ENCODE measurements at places on chromosomes 3 and 15.

- DNase-seq = no peak
Observed at GRCh38 chr3:108096532-108097321, 5.9 kb upstream of the CD47 start.

DNA sequence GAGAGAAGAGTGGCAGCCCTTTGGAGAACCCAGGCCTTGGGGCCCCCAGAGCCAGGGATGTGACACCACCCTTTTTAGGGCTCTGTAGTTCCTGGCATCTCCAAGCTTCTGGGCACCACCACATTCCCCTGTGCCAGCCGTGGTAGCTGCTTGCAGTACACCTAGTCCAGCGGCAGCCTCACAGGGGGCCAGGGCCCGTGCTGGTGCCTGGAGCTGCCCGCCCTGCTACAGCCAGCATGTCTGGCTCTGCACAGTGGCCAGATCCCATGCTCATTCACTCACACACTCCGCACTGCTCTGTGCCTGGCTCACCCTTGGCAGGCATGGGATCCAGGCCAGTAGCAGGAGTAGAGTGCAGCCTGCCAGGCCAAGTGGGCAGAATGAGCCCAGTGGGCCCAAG lies 351.6 kb upstream of the TMCO5A start:
- DNase-seq = no peak

- DNase-seq = no peak
Observed at GRCh38 chr3:170442947-170443346, 24.3 kb downstream of the CLDN11 start.

DNA sequence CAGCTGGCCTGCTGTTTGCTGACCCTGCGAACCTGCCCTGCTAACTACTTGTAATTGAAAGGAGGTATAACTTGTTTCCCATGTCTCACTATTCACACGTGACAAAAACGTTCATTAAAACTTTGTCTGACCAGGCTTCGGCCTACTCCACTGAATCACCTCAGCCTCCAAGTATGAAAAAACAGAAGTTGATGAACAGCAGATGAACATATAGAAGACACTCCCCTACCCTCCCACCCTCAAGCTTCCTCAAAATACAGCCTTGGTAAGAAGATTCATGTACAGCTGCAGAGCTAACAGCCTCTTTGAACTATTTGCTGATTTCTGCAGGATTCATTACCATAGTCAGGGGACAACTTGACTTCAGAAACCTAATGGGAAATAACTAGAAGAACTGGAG lies 10.7 kb downstream of the RBM15B start:
- no peak for DNase-seq

DNA sequence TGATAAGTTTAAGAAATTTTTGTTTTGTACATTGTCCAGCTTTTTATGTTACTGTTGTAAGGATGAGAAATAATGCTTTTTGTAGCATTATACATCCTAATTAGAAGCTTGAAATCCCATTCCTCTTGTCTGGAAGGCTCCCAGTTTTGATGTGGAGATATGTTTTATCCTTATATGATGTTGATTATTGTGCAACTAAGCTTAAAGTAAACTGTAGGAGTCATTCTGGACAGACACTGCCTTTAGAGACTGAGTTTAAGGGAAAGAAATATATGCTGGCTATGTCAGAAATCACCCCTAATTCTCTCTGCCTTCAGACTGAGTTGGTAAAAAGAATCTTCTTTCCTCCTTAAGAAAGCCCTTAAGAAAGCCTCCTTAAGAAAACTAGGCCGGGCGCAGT lies 670.4 kb downstream of the ZPLD1 start:
- no peak for DNase-seq

DNA sequence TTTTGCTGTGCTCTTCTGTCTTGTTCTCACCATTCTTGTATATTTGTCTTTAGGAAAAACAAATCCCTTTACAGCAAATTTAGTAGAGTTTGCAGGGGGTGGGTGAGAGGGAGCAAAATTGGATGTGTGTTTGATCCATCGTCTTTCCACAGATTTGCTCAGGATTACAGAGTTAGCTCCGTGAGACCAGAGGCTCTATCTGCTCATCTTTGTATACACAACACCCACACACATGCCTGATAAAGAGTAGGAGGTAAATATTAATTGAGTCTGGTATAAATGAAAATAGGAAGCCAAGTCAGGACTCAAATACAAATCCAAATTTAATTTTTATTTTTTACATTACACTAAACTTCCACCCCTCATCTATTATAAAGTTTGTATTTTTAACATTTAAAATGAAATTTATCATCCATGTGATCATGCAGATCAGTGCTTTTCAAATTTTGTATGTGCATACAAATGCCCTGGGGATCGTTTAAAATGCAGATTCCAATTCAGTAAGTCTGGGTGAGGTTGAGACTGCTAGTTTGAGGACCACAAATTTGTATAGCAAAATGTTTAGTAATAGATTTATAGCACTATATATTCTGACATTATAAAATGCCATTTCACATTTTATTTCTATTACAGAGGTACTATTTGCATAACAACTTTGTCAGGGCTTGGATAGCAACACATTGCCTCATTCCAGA lies 326.7 kb downstream of the LSAMP start:
- no peak for DNase-seq

- no peak for DNase-seq
Observed at GRCh38 chr3:64677961-64678716, 9.7 kb downstream of the ADAMTS9 start.

DNA sequence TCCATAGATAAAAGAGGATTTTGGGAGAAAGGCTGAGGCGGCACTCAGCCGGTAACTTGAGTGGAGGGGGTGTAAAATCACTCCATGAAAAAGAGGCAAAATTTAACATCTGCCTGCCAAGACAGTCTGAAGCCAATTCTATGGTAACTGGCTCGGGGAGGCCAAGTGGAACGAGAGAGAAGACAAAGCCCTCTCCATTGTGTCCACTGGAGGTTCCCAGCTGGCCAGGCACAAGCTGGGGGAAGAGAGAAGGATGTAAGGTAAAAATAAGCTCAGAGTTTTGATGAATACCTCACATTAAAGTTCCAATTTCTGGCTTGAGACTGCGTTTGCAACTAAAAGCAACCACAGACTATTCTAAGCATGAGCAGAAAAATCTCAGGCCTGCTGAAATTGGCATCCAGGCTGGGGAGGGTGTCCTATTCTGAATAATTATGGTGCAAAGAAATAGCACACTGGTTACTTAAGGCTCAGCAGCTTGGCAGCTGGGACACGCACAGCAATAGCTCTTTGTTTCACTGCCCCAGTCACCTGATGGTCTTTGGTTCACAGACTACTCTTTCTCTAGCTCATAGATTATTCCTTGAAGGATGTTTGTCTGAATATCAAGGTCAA lies 48.8 kb downstream of the CHRD start:
- DNase-seq = no peak

- no peak for DNase-seq
Observed at GRCh38 chr3:115384381-115384780, 237.3 kb upstream of the ZBTB20 start.

- DNase-seq = no peak
Observed at GRCh38 chr15:59976480-59977271, 27.4 kb upstream of the FOXB1 start.

- DNase-seq = no peak
Observed at GRCh38 chr3:122947196-122947595, 80.4 kb downstream of the SEMA5B start.

DNA sequence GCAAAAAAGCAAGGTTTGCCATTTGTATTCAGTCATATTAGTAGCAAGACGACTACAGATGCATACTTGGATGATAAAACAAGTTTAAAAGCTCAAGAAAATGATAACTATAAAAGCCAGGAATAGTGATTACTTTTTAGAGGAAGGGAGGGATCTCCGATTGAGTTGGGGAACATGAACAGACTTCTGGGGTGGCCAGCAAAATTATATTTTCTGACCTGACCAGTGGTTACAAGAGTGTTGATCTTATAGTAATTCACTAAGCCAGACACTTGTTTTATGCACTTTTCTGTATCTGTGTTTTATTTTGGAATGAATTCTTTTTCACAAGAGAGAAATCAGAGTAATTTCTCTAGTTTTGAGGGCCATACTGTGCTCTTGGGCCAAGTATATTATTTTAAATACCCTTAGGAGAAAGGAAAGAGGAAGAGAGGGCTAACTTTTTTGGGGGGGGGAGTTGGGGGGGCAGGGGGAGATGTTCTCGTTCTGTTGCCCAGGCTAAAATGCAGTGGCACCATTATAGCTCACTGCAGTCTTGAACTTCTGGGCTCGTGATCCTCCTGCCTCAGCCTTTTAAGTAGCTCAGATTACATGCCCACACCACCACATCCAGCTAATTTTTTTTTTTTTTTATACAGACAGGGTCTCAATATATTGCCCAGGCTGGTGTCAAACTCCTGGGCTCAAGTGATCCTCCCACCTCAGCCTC lies 57.3 kb downstream of the TGFBR2 start:
- no peak for DNase-seq

DNA sequence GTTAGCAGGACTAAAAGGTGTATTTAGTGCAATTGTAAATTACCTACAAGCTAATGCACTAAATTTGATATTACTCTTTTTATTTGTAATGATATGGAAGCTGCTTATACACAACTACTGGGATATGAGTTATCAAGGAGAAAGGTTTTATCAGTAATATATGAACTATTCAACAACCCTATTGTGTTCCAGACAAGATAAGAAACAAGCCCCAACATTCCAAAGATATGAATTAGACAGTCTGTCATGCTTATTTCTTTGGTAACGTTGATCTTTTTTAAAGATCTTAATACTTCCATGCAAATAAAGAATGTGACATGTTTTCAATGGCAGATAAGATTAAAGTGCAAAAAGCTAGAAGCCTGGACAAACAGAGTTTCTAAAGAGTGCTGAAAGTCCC lies 314.0 kb upstream of the THBS1 start:
- no peak for DNase-seq

GRCh38 chr3:28013864-28014473 lies 227.4 kb upstream of the CMC1 start:
- DNase-seq = no peak
